NCI-H1930 (cell line): ENCODE measurements at places on chromosomes 3 and 15.

DNA sequence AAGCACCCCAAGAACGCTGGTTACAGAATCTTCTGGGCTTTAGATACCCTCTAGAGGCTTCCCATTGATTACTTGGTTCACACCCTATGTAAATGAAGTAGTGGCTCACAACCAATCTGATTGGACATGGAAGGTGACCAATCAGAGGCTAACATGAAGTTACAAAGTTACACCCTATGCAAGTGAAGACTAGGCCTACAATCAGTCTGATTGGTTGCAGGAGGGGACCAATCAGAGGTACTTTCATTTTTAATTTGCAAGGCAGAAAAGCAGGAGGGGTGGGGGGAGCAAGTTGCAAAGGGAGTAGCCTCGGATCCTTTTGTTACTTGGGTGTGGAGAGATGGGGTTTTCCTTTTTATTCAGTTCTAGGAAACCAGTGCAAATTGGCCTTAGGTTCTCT, 11.1 kb upstream of the RTP2 start:
- DNase-seq = no peak

GRCh38 chr3:132079147-132079546, 44.3 kb upstream of the CPNE4 start:
- DNase-seq = no peak

DNA sequence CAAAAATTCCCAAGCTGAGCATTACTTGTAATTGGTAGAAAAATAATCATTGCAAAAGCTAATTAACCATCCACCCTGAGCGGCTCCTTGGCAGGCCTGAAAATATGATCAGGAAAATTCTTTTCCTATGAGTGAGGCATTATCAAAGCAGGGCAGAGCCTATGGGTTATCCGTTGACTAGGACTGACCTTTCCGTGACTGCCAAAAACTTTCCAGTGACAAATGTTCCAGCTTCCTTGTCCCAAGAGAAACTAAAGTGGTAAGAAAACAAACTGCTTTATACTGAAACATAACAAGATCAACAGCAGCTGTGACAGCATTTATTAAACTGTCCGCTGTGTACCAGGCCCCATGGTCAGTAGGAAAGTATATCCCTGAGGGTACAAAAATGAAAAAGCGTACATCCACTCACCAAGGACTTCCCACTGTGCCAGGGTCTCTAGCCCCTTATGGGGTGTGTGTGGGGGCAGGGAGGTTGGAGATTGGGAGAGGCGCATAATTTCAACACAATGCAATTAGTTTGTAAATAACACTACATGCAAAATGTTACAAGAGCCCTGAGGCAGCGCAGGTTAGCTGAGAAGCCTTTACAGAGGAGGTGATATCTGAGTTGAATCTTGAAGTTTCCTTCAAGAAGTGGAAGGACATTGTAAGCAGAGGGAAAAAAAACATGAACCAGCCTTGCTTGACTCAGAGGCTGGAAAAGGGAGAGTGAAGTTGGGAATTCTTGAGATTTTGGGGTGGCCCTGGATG, 8.5 kb downstream of the LIPC start:
- DNase-seq = no peak

DNA sequence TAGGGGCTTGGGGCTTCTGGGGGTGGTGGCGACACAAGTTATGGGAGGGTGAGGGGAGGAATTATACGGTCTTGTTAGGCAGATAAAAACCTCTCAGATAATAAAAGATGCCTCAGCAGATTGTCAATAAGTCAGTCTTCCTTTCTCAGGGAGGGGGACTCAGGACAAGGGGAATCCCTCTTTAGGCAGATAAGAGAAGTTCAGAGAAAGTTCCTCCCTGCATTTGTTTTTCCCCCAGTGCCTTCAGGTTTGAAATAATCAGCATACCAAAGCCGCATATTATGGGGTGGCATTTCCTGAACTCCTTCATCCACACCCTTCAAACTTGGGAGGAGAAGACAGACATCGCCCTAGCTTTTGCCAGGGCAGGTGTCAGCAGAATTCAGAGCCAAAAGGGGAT, 8.5 kb downstream of the PPCDC start:
- no peak for DNase-seq

DNA sequence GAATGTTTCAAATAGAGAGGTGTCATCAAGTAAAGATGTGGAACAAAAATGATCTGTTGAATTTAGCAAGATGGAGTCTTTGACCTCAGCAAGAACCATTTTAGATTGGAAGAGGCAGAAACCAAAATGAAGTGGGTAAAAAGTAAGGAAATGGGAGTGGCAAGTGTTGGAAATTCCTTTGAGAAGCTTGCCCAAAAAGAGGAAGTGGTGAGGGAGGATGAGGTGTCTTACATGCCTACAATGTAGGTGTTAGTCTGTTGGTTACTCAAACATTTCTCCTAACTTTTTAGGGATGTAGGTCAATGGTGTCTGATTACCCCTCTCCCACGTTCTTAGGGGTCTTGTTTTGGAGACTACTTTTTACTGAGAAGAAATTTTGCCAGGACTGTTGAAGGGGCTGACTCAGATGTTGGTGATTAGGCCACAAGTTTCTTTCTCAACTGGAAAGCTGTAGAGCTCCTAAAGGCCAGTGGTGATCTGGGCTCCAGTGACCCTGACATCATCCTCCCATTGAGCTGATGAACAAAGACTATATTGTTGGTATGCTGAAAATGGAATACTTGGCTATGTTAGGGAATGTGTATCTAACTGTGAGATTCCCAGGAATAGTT, 5.1 kb downstream of the PPP2R3A start:
- no peak for DNase-seq

GRCh38 chr3:78255403-78255802, 1215.5 kb downstream of the ROBO2 start:
- no peak for DNase-seq
